Stimulated activated CD4-positive, alpha-beta T cell treated with anti-CD3 and anti-CD28 coated beads, Interleukin-1b, Interleukin-23, amount 100 ng/mL, for 4 hours (primary cell): ENCODE measurements at places on chromosomes 3 and 15.

DNA sequence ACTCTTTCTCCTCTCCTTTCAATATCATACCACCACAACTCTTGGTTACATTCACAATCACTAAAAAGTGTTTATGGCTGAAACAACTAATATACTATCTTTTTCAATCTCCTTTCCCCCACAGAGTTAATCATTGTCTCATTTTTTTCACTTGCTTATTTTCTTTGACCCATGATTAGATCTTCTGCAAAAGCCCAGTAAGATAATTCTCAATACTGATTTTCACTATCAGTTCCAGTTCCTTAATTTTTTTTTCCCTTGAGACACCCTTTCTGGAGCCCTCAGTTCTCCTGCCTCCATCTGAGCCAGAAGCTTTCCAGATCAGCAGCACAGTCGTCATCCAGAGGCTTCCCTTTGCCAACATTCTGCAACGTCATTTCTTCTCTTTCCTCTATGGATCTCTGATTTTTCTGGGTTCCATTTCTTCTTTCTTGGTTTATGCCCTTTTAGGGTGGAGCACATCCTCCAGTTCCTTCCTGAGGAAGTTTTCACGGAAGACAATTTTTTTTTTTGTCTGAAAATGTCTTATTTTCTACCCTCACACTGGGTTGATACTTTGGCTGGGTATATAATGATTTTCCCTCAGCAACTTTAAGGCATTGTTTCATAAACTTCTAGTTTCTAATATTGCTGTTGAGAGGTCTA lies 88.7 kb upstream of the C15orf39 start:
- DNase-seq, result no peak

GRCh38 chr15:52579852-52580251 lies 11.0 kb upstream of the ARPP19 start:
- DNase-seq, result no peak

DNA sequence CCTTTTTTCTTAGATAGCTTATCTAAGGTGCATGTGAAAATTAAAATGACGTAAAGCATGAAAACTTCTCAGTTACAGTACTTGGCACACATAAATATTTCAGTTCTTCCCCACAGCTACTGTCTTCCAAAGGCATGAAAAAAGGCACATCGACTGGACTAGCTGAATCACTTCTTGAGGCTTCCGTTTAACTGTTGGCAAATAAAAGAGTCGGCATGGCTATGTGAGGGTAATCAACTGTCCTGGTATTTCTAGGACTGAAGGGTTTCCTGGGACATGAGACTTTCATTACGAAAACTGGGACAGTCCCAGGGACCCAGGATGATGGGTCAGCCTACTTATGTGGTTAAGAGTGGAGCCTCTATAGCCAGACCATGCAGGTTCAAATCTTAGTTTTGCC lies 168.2 kb downstream of the TPRG1 start:
- no peak for DNase-seq

- DNase-seq, result no peak
These were observed 118.5 kb upstream of the WNT5A start for GRCh38 chr3:55605443-55606236.

DNA sequence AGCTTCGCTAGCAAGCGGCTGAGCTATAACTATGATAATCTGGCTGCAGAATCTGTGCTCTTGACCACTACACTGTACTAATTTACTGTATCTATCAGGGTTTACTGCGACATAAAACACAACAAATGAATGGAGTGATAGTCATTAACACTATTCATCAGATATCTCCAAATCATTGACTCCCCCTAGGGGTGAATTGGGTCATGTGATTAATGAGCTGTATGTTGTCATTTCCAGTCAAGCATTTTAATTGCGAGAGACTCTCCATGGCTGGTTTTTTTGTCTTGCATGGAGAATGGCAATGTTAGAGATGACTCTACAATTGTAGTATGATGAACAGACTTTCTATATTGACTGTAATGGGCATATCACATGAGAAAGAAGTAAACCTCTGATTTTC lies 10.5 kb upstream of the TM4SF18 start:
- DNase-seq, result no peak

- no peak for DNase-seq
These were observed 91.7 kb upstream of the MBNL1 start for GRCh38 chr3:152176998-152177397.

- DNase-seq, result no peak
These were observed 66.4 kb downstream of the XXYLT1 start for GRCh38 chr3:195204360-195205163.

DNA sequence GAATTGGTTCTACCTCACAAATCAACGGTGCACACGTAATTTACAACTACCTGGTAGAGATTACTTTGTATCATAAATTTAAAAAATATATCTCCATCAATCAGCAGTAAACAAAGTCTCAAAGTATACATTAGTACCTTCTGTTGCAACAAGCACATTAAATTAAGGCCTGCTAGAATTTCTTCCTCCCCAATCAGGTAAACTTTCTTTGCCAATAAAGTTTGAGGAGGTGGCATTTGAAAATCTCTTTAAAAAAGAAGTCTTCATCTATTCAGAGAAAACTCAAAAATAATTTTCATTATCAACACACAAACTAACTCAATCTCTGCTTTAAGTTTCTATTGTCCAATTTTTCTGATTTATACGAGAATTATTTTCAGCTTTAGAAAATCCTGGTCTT lies 4.4 kb downstream of the CCNL1 start:
- DNase-seq, result no peak

GRCh38 chr15:59794229-59794886 lies 105.2 kb upstream of the BNIP2 start:
- DNase-seq, result no peak

- DNase-seq, result no peak
These were observed 149.3 kb downstream of the FMN1 start for GRCh38 chr15:33045066-33045810.

GRCh38 chr3:111823341-111823855 lies 35.7 kb upstream of the PHLDB2 start:
- DNase-seq, result no peak

DNA sequence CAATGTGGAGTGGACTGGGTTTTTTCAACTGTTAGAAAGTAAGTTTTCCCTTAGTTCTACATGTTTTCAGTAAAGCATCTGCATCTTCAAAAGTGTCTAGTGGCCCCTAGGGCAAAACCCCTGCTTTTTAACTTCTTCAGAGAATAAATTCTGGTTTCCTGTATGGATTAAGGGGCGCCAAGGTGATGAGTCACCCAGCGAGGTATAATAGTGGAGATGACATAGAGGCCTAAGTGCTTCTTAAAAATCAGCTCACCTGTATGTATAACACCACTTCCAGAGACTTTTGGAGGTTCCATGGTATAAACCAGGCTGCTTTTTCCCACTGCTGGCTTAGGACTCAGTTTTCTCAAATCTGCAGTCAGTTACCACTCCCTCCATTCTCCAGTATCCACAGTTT lies 68.9 kb downstream of the SYN2 start:
- DNase-seq, result no peak

DNA sequence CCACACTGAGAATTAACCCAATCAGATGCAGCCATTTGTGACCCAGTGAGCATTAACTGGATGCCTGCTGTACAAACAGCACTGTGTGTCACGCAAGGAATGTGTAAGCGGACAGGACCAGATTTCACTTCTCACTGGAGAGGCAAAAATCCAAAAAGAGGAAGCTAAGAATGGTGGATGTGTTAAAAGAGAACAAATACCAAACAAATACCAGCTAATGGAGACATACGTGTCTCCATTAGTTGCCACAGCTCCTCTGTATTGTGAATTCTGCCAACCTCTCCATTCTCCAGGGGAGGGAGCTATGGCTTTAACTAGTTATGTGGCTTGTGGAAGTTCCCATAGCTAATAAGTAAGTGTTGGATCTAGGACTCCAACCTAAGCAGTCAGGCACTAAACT lies 2.6 kb downstream of the LTF start:
- no peak for DNase-seq

DNA sequence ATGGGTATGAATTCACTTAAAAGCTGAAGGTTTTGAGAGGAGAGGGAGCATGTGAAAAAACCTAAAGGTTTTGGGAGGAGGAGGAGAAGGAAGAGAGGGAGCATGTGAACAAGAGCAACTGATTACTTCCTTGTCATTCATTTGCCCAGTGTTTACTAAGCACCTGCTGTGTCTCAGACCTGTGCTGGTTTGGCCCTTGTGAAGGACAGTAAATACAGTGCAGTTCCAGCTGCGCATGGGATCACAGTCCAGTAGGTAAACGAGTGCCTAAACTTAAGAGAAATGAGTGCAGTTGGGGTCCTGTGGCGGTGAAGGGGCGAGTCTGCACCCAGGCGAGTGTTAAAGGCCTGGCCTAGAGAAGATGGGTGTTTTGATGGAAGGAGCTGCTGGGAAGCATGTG lies 38.6 kb downstream of the IGF1R start:
- DNase-seq, result no peak

DNA sequence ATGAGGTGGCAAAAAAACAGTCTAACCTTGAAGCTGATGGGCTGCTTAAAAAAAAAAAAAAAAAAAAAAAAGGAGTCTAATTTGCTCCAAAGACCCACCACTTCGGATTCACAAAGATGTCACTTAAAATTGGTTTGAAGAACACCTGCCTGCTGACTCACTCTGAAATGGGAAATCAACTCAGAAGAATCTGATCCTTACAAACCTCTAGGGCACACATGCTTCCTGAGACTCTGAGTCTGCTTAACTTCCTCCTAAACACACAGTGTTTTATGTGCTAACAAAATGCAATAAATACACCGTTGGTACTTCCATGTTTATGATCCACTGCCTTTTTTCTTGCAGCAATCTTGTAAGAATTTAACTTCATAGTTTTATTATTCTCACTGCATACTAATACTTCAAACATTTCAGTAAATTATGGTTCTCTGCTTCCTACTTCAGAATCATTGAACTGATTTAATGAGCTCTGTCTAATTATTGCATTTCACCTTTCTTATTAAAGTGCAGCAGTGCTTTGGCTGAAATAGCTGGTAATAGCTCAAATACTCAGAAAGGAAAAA lies 73.0 kb upstream of the FRMD4B start:
- no peak for DNase-seq

GRCh38 chr3:125221831-125222230 lies 9.3 kb upstream of the SLC12A8 start:
- DNase-seq, result no peak

- DNase-seq, result no peak
These were observed 191.9 kb upstream of the TSC22D2 start for GRCh38 chr3:150216041-150216811.

DNA sequence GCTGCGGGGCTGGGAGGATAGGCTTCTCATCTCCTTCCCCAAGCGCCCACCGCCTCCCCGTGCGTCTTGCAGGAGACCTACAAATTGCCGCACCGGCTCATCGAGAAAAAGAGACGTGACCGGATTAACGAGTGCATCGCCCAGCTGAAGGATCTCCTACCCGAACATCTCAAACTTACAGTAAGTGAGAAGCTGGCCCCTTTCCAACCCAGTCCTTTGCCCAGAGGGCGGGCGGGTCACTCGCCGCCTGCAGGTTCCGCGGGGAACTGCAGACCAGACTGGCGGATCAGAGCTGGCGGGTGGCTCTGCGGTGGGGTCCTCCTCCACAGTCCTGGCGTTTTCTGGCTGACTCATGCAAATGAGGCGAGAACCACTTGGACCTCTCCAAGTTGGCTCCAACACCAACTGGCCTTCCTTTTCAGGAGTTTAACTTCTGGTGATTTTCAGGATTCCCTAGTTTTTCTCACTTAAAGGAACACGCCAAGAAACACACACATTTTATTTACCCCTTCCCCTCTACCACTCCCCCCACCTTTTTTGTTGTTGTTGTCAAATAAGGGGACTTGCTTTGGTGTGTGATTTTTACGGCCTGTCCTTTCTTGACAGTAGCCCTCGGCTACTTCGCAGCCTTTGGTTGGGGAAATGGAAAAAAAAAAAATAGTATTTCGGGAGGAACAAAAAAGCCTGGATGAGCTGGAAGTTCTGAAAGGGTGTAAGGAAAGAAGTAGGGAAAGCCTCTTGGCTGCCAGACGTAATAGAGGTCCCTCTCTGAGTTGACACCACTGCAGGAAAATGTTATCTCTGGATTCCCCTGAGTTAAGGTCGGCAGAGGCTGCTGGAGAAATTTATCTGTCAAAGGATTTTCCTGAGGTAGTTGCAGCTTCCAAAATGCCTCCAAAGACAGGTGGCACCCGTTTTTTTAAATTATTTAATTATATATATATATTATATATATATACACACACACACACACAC lies 1.3 kb downstream of the BHLHE40 start:
- DNase-seq, result peak; percentile 87

DNA sequence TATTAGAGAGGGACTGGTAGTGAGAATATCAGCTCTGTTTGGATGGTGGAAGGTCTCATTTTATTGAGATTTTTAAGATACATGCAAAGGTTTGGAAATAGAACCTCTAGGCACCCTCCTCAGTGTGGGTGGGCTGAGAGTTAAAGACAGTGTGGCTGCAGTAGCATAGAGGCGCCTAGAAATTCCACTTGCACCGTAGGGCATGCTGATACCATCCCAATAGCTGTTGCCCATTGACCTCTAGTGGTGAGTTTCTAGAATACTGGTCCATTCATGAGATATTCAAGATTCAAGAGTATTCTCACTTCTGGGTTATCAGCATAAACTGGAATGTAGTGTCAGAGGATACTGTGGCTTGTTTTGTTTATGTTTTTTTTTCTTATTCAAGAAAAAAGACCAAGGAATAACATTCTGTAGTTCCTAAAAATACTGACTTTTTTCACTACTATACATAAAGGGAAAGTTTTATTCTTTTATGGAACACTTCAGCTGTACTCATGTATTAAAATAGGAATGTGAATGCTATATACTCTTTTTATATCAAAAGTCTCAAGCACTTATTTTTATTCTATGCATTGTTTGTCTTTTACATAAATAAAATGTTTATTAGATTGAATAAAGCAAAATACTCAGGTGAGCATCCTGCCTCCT lies 87.2 kb downstream of the TGFBR2 start:
- DNase-seq, result peak; percentile 45

DNA sequence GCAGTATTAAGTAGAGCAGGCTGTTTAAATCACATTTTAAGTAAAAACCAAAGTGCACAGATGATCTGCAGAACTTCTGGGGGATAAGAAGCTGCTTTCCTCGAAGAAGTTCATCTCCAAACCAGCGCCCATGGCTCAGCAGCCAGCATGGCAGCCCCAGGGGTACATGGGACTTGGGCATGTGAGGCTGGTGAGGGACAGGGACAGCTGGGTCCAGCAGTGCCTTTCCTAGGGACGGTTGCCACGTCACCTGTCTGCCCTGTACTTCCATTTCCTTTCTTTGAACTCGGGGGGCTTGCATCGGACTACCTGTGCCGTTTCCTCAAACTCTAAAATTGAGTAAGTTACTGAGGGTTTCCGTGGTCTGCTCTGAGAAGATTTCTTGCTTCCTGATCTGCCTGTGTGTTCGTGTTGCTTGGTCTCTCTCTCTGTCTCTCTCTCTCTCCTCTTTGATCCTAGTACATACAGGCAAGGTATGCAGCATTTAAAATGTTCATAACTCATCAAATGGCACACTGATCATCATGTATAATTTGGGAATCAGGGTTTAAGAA lies 67.6 kb downstream of the IGF1R start:
- no peak for DNase-seq

GRCh38 chr15:70526221-70526973 lies 237.0 kb downstream of the UACA start:
- no peak for DNase-seq
